Transverse colon (tissue), 4 donors: ENCODE measurements at places on chromosomes 13 and 19.

DNA sequence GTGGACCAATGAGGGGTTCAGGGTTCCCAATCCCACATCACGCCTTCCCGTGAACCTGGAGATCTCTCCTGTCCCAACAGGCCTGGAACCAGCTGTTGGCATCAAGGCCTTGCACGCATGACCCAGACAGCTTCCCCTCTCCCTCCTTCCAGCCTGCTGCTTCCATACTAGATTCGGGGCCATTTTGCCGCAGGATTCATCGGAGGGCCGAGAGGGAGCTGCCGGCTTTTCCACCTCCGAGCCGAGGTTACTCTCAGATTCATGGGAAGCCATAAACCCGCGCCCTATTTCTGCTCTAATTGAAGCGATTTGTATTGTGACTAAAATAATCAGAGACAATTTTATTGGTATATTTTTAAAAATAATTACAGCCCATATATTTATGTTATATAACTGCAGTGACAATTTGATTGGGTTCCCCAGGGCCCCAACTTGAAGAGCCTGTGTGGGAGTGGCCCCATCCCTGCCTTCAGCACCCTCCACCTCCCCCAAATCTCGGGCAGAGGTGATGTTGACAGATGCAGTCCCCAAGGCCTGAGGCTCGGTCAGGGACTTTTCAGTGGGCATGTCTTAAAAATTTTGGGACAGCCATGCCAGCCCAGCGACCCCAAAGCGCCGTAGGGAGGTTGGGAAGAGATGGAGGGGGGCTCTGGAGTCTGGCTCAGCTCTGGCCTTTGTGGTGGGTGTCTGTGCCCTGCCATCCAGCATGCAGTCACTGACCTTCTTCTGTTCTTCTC, 30.8 kb upstream of the PEPD start:
- DNase-seq = no peak

GRCh38 chr19:35004517-35005255, 4.6 kb downstream of the GRAMD1A start:
- DNase-seq = no peak

GRCh38 chr13:41554180-41554579, 96.8 kb downstream of the RGCC start:
- no peak for DNase-seq

GRCh38 chr13:87666831-87667230, 4.3 kb upstream of the SLITRK5 start:
- DNase-seq = no peak

GRCh38 chr19:17529239-17530158, 18.1 kb downstream of the PGLS start:
- no peak for DNase-seq
